Myocyte (in vitro differentiated cells): ENCODE measurements at places on chromosomes 11 and 22. TPM values are rescaled to one million over a fixed set of nuclear protein-coding genes. Genes with fewer than 3 reads are reported as not detected.
A peak's percentile ranks its signal among the peaks of the same experiment; 100 is the strongest.

DNA sequence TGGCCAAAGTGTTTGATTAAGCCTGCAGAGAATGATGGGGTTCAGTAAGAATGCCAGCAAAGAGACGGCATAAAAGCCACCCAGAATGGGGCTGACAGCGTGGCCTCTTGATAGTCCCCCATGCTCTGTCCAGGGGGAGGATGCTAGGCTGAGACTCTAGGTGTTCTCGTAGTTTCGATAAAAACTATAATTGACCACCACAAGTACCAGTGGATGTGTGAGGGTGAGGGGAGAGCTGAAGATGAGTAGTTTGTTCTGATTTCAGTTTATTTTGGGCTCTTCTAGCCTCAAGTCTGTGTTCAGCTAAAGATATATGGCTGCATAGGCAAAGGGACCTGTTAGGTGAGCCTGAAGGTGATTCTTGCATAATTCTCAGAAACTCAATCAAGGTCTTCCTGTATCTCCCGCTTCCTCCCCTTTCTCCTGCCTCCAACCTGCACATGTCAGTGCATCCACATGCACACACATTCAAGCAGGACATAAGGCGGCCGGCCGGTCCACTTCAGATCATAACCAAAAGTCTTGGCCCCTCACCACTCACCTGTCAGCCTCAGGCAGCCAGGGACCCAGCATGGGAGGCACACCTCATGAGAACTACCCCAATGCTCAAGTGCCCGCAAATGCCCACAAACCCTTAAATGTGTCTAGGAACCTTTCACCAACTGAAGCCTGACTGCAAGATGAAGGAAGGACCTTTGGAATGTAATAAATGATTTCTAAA lies 31.2 kb downstream of the FLI1 start:
- DNase-seq, result no peak

- DNase-seq, result no peak
Measured at GRCh38 chr11:133797554-133797953, 47.8 kb downstream of the SPATA19 start.

GRCh38 chr11:80520507-80520887 lies 1079.7 kb upstream of the TENM4 start:
- no peak for DNase-seq

GRCh38 chr22:29744902-29745301 lies 21.9 kb downstream of the ZMAT5 start:
- peak; percentile 96 for DNase-seq

GRCh38 chr11:117790279-117790678 lies 6.7 kb downstream of the DSCAML1 start:
- DNase-seq, result no peak

DNA sequence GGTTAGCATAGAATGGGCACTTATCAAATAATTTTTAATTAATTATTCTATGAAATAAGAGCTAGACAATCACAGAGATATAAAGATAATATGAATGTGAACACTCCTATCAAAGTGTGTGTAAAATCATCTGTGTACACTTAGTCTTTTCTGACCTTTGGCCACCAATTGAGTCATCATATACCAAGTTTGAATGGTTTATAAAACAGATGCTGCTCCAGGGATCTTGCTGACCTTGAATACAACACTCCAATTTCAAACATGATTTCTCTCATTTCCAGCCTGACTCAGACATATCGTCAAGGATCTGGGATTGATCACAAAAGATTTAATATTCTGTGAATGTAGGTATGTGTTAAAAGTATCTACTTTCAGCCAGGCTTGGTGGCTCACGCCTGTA lies 2.9 kb upstream of the OR51V1 start:
- DNase-seq, result no peak

DNA sequence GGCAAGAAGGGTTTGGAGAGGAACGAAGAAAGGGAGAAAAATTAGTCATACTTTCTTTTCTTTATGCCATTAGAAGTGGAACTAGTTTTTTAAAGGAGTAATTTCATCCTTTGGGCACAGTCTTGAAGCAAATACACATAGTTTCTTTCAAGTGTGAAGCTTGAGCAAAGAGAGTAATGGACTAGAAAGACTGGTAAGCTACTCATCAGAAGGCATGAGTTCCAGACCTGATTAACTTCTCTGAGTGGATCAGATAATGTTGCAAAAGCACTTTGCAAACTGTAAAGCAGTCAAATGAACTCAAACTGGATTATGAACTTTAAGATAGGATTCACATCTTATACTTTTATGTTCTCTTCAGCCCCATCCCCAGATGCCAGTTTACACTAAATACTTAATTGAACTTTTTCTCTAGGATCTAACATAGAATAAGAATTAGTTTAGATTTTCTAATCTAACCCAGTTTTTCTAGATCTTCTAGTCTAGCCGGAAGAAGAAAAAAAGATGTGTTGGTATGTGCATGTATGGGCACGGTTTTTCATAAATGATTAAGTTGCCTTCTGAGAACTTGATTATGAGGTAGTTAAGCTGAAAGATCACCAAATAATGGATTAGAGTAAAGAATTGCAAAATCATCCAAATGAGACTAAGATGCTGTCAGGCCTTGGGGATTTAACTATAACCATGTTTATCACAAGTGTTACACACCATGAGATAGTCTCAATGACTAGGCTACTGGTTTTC lies 2.5 kb downstream of the DDIAS start:
- no peak for DNase-seq

GRCh38 chr11:42625757-42626665 lies 685.8 kb upstream of the API5 start:
- no peak for DNase-seq

DNA sequence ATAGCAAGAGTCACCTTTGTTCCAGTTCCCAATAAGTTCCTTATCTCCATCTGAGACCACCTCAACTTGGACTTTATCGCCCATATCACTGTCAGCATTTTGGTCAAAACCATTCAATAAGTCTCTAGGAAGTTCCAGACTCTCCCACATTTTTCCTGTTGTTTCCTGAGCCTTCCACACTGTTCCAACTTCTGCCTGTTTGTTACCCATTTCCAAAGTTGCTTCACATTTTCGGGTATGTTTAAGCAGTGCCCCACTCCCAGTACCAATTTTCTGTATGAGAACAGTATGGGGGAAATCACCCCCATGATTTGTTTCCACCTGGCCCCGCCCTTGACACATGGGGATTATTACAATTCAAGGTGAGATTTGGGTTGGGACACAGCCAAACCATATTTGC lies 26.7 kb downstream of the BCL2L13 start:
- no peak for DNase-seq

GRCh38 chr11:95451682-95452081 lies 220.7 kb upstream of the SESN3 start:
- DNase-seq, result no peak

GRCh38 chr11:69540118-69541000 lies 58.9 kb downstream of the LINC01488 start:
- no peak for DNase-seq

DNA sequence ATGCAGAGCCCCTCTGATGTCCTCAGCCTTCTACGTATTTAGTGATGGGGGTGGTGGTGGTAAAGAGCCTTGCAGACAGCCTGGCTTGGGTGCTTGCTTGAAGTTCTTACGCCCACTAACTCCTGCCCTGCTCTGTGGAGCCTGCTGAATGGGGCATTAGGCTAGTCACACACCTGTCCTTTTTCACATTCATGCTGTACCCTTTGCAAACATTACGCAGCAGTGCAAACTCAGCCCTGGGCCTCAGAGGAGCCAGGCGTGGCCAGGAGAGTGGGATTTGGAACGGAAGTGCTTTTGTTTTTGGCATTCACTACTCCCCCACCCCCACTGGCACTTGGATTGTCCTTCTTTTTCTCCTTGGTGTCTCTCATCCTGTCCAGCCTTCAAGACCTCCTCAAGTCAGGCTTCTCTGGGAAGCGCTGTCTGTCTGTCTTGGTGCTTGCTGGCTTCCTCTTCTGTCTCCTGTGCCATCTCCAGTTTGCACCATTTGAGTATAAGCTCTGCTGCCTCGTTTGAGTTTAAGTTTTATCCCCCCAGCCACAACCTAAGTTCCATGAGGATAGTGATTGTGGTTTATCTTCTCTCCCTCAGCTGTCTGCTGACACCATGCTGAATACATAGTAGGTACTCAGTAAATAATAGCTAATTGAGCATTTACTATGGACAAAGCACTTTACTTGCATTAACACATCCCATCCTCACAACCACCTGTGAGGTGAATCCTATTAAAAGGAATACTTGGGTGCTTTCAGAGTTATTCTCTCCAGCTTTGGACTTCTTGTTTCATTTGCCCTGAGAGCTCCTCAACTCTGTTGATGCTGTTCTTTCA lies 26.7 kb downstream of the ZBTB16 start:
- no peak for DNase-seq

DNA sequence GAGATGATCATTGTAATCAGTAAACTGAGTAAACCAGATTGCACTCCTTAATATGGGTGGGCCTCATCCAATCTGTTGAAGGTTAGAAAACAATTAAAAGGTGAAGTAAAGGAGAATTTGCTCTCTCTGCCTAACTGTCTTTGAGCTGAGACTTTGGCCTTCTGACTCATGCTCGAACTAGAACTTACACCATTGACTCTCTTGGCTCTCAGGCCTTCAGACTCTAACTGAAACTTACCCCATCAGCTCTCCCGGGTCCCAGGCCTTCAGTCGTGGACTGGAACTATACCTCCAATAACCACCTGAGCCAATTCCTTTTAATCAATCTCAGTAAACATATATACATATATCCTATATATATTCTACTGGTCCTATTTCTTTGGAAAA lies 34.0 kb downstream of the LGR4 start:
- no peak for DNase-seq

The HEPHL1 gene
- total RNA-seq, result not detected in 2 replicates

The CHRM1 gene
- total RNA-seq, result not detected in 2 replicates

The TTLL1 gene
- total RNA-seq, result 10.6 and 10.8 TPM in 2 replicates
